ENCODE measurements at places on chromosomes 4 and X. TPM values are rescaled to one million over a fixed set of nuclear protein-coding genes. Genes with fewer than 3 reads are reported as not detected.

GRCh38 chrX:134847133-134847532 lies 143.7 kb upstream of the SMIM10 start:
- DNase-seq, result no peak

GRCh38 chr4:2812612-2813354 lies 19.9 kb downstream of the SH3BP2 start:
- no peak for DNase-seq

DNA sequence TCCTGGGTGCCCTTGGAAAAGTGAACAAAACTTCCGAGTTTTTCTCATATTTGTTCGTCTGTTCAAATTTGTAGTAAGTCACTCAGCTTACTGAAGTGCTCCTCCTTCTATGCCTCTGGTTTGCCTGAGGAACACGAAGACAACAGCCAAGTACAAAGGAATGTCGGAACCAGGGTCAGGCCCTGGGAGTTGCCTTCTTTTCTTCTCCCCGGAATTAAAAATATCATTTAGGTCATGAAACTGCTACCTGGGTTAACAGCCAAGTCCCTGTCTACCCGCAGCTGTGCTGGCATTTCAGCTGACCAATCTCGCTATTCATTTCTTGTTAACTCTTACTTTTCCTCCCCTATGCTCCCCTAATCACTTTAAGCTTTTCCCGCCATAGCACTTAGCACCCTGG lies 137.6 kb upstream of the TEX13D start:
- no peak for DNase-seq

GRCh38 chr4:187090401-187090800 lies 366.7 kb upstream of the FAT1 start:
- DNase-seq, result no peak

- DNase-seq, result no peak
Measured at GRCh38 chr4:112766422-112766821, 129.5 kb downstream of the LARP7 start.

DNA sequence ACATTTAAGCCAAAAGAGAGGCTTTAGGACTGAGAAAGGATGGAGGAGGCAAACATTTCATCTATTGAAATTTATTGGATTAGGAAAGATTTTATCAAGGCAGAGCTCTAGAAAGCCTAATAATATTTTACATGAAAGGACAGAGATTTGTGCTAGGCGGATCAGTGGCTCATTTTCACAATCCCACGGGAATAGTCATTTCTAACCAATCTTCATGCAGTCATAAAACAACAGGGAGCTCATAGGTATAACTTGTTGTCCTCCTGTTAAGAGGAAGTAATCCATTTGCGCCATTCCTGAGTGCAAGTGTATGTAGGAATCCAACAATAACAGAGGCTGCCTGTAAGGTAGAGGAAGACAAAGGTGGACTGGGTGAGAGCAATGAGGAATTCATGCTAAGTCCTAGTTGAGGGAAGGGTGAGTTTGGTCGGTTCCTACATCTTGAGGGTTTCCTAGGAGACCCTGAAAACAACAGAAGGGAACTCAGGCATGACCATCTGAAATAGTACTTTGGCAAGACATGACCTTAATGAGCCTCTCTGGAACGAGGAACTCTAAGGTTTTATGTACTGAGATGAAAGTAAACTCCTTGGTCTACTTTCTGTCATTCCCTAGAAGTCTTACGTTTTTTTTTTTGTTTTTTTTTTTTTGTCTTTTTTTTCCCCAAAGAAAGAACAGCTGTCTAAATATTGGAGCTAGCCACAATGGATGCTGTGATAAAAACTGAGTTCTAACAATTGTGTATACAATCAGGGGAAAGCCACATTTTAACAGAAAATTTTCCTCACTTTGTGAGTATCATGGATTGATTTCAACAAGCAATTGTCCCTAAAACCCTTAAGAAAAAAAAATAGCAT lies 89.7 kb downstream of the GEMIN8 start:
- no peak for DNase-seq

- DNase-seq, result no peak
Measured at GRCh38 chr4:68123525-68123924, 6.1 kb downstream of the TMPRSS11F start.

GRCh38 chrX:69197690-69198089 lies 32.4 kb upstream of the PJA1 start:
- DNase-seq, result no peak

DNA sequence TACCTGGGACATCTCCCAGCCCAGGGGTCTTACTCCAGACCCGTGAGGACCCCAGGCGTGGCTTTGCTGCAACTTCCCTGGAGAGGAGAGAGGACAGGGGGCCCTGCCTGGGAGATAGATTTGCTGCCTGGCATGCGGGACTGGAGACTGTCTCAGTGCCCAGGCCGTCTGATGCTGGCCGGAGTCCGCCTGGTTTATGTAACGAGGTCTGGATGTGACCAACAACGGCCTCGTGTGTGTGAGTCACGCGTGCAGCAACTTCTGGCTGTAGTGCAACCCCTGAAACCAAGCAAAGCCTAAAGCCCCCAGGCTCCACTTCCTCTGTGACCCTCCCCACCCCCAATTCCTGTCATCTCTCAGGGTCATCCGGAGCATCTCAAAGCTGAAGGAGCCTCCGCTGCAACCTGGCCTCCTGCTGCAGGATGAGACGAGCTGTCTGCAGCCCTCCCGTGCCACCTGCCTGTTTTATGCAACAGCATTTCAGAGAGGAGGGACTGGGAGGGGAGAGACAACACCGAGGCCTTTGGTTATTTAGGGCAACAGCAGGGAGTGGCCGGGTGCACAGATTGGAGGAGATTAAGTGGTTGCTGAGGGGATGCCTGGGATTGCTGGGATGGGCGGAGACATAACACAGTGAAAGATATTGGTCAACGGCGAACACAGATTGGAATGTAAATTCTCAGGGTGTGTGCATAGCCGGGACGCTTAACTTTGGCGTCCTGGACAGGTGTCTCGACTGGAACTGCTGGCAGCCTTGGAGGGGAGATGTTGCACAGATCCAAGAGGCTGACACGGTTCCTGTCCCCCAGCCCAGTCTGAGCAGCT lies 16.0 kb downstream of the XG start:
- DNase-seq, result peak; percentile 89

- DNase-seq, result no peak
Measured at GRCh38 chr4:75338352-75338880, 175.8 kb downstream of the RCHY1 start.

GRCh38 chr4:91064157-91064853 lies 937.1 kb downstream of the CCSER1 start:
- peak; percentile 45 for DNase-seq

DNA sequence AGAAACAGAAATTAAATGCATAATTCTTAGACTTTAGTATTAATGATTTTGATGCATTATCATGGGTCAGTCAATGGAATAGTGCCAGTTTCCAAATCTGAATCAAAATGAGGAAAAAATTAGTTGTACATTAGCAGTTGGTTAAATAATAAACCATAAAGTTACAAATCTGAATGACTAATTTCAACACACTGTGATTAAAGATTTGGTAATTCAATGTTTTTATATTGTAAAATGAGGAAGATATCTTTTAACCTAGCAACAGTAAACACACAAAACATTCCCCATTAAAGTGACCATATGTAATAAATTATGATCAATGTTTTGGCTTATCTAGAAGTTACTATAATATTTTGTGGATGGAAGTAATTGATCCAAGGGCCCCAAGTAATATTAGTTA lies 1.6 kb downstream of the FBXO8 start:
- DNase-seq, result no peak

GRCh38 chr4:77015390-77015789 lies 60.4 kb downstream of the CCNI start:
- DNase-seq, result no peak

DNA sequence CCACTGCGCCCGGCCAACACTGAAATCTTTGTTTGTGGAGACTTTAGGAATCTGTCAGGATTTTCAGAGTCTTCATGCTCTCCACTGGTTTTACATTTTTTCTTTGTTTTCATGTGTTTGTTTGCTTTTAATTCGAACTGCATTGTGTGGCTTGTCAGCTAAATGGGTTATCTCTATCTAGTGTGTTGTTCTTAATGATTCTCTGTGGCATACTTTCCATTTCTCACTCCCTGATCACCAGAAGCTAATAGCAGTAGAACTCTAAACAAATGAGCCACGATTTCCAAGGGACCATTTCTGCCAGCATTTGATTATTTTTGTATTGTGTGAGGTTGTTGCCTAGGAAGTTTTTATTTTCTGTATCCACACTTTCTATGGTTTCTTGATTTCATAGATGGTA lies 352.4 kb downstream of the CAMK2D start:
- no peak for DNase-seq

DNA sequence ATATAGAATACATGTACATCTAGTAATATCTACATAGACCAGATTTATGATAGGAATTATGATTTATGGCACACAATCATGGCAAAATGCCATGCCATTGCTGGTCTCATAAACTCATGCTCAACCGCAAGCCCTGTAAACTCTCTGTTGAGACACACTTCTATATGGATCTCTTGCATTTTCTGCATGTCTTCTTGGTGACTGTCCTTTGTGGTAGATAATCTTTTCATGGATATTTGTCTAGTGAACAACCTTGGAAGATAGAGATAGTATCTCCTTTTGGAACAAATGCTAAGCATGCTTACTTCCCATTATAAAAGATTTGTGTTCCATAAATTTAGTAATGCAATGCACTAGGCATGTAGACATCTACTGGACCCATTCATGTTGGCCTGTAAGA lies 328.0 kb downstream of the NAF1 start:
- no peak for DNase-seq

DNA sequence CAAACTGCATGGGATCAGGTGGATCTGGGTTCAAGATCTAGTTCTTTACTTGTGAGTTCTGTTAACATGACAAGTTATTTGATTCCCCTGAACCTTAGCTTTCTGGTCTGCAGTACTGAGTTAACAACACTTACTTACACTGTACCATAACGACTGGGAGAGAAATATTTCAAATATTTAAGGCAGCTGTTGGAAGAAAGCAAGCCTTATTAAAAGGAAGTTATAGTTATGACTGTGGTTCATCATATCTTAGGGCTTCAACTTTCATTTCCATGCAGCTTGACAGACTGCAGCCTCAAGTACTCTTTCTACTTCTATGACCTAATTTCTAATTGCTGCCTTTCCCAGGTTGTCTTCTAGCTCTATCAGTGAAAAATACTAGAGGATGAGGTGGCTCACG lies 40.0 kb upstream of the PDGFRA start:
- DNase-seq, result no peak

GRCh38 chr4:80711956-80712355 lies 318.6 kb upstream of the BMP3 start:
- DNase-seq, result no peak

DNA sequence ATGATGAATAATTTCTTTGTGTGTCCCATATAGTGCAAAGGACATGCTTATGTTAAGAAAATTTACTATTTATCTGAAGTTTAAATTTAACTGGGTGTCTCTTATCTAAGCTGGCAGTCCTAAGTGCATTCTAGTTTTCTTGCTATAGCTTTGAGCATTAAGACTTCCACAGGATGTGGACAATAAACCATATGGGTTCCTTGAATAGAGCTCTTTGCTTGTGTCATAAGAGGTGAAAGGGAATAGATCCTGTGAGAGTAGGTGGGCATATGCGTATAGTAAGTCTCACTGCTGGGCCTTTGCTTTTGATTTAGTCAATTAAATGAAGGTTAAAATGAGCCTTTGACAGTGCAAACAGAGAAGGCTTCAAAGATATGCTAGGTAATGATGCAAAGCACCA lies 223.4 kb upstream of the GYPA start:
- no peak for DNase-seq

DNA sequence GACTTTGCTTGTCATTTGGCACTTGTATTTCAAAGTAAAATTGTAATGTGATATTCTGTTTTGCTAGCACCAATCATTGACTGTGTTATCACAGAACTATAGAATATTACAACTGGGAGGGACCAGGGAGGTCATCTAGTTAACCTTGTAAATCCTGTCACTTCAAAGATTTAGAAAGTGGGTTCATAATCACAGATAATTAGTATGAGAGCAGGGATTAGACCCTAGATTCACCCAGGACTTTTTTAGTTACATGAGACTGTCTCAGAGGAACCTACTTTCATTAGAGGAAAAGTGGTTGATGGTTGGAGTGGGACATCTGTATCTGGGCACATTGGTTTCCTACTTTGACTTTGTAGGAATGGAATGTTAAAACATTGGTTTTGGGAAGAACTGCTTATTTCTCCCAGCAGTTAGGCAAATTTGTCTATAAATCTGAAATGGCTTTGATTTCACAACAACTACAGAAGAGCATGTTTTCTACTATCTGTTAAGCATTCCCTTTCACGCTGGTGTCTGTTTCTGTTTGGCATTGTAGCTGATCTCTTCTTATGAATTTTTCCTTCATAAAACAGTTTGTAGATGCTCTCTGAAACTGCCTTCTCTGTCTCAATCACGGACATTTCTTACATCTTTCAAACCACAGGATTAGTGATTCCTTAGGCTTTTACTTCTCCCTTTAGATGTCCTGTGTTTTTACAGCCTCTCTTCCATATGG lies 144.1 kb downstream of the DIPK2B start:
- no peak for DNase-seq

GRCh38 chr4:5972571-5972970 lies 45.7 kb downstream of the C4orf50 start:
- DNase-seq, result no peak

GRCh38 chr4:77286906-77287305 lies 129.9 kb downstream of the CCNG2 start:
- no peak for DNase-seq

DNA sequence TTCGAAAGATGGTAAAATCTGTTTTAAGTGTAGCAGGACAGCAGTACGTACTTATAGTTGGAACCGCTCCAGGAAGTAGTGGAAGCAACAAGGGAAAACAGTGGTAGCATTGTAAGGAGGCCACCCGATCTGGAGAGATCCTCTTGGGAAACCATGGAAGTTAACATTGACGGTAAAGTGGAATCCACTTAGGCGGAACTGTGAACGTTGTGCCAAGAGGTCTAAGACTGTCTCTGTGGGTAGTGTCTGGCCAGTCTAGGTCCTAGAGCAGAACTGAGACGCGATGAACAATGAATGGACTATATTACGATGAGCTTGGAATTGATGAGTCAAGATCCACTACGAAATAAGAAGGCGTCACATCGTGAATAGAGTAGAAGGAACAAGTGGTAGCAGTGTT lies 124.0 kb downstream of the TENM3 start:
- DNase-seq, result no peak

- DNase-seq, result peak; percentile 38
Measured at GRCh38 chrX:87517571-87518141, at the start of gene KLHL4. TSS of gene KLHL4 (plus strand) at chrX:87517802. CDS start at chrX:87517894, 92 bp downstream.

MAGEA2B gene
- not detected for polyA plus RNA-seq

ETDB gene
- polyA plus RNA-seq, result not detected

NPNT gene
- polyA plus RNA-seq, result 5.1 TPM

H2BW2 gene
- not detected for polyA plus RNA-seq

DCAF12L2 gene
- 0.44 TPM for polyA plus RNA-seq

ZNF711 gene
- 31.2 TPM for polyA plus RNA-seq

RP2 gene
- 3.0 TPM for polyA plus RNA-seq

CDKL2 gene
- polyA plus RNA-seq, result 1.1 TPM

NWD2 gene
- polyA plus RNA-seq, result under 0.01 TPM

VCX gene
- not detected for polyA plus RNA-seq

FHIP1A gene
- 1.0 TPM for polyA plus RNA-seq

DUSP9 gene
- not detected for polyA plus RNA-seq

NOX1 gene
- polyA plus RNA-seq, result 0.07 TPM

CRMP1 gene
- 9.3 TPM for polyA plus RNA-seq

All from adrenal gland (tissue), 19 donors.